ENCODE measurements at places on chromosomes 4 and X.

- no peak for DNase-seq
These were observed 1495.5 kb downstream of the PCDH18 start for GRCh38 chr4:136036744-136037143.

DNA sequence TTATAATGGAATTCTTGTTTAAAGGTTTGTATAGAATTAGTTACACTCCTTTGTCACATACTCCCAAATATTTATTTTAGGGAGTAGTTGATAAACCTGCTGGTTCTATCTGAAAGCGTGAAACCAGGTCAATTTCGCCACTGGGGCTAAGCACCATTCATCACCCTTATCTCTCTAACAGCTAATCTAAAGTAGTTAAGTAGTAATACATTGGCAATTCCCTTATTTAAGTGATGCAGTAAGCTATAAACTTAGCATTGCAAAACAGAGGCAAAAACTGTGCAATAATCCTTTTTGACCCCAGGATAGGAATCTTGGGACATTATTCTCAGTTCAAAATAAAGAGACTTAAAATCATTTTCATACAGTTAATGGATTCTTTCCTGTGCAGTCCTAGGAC, 33.7 kb upstream of the PTPN13 start:
- DNase-seq, result no peak

DNA sequence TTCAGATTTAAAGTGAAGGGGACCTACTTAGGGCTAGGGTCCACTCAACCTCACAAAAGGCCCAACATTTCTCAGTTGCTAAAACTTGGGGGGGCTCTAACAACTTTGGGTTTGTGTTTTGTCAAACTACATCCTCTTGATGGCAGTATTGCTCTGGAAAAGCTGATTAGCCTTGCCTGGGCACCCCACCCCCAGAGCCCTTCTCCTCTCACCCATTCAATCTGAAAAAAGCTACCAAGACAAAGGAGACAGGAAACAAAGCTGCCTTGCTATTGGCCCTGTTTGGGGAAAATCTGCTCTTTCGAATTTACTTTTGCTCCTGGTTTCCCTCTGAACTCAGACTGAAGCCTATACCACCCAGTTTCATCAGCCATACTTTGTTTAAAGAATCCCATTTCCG, 195.2 kb upstream of the STK26 start:
- no peak for DNase-seq

DNA sequence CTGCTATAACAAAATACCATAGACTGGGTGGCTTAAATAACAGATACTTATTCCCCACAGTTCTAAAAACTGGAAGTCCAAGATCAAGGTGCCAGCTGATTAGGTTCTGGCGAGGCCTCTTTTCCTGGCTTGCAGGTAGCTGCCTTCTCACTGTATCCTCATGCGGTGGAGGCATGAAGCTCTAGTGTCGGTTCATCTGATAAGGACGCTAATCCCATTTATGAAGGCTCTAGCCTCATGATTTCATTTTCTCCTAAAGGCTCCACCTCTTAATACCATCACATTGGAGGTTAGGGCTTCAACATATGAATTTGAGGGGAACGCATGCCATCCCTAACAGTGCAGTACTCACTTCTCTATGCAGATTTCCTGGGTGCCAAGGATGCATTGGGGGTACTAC, 57.9 kb upstream of the STIM2 start:
- no peak for DNase-seq

- DNase-seq, result no peak
These were observed 28.2 kb downstream of the SULT1E1 start for GRCh38 chr4:69831646-69832325.
